Mesendoderm (in vitro differentiated cells): ENCODE measurements at places on chromosomes 2 and 18.

- DNase-seq = no peak
These were observed 83.9 kb downstream of the VAPA start for GRCh38 chr18:9997711-9998110.

DNA sequence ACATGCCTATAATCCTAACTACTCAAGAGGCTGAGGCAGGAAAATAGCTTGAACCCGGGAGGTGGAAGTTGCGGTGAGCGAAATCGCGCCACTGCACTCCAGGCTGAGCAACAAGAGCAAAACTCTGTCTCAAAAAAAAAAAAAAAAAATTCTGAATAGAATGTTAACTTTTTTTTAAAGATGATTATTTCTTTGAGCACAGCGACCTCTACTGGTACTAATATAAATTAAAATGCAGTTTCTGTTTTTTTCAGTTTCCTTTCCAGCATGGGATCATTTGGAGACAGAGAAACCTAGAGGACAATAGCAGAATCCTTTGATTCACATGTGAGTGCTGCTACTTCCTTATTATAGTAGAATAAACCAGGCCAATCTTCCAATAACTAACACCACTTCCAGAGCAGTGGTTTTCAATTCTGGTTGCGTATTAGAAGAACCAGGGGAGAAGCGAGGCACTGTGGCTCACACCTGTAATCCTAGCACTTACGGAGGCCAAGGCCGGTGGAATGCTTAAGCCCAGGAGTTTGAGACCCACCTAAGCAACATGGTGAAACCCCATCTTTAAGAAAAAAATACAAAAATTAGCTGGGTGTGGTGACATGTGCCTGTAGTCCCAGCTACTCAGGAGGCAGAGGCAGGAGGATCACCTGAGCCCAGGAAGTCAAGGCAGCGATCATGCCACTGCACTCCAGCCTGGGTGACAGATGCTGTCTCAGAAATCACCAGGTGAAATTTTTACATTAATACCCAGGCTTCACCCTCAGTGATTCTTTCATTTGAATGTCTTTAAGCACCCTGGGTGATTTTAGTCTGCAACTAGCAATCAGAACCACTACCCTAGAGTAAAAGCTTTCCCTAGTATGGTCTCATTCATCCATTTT lies 10.1 kb downstream of the SRSF7 start:
- peak; percentile 64 for DNase-seq

- DNase-seq = no peak
These were observed 583.5 kb upstream of the SALL3 start for GRCh38 chr18:78396077-78396476.

- DNase-seq = no peak
These were observed 104.4 kb downstream of the DOCK10 start for GRCh38 chr2:224937887-224938286.

GRCh38 chr18:9095297-9096006 lies 7.0 kb upstream of the NDUFV2 start:
- no peak for DNase-seq

DNA sequence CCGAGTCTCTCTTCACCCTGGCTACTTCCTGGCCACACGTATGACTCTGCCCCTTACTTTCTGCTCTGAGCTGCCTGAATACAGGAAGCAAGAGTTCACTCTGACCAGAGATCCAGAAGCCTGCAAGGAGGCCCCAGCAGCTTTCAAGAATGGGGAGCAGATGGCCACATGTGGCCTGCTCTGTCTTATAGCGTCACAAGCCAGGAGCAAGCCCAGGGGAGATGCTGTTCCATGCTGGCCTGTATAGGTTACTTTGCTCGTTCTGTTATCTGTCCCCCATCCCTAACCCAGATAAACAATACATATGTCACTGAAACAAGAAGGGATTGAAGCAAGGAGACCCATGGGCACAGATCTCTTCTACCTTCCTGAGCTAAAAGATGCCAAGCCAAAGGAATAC lies 4.3 kb downstream of the PNKD start:
- no peak for DNase-seq

- DNase-seq = peak; percentile 43
These were observed 44.4 kb downstream of the SPATS2L start for GRCh38 chr2:200350850-200351285.

- no peak for DNase-seq
These were observed 4.0 kb upstream of the BCL11A start for GRCh38 chr2:60557486-60557864.
